ENCODE measurements at places on chromosomes 7 and 10. TPM values are rescaled to one million over a fixed set of nuclear protein-coding genes. Genes with fewer than 3 reads are reported as not detected.

DNA sequence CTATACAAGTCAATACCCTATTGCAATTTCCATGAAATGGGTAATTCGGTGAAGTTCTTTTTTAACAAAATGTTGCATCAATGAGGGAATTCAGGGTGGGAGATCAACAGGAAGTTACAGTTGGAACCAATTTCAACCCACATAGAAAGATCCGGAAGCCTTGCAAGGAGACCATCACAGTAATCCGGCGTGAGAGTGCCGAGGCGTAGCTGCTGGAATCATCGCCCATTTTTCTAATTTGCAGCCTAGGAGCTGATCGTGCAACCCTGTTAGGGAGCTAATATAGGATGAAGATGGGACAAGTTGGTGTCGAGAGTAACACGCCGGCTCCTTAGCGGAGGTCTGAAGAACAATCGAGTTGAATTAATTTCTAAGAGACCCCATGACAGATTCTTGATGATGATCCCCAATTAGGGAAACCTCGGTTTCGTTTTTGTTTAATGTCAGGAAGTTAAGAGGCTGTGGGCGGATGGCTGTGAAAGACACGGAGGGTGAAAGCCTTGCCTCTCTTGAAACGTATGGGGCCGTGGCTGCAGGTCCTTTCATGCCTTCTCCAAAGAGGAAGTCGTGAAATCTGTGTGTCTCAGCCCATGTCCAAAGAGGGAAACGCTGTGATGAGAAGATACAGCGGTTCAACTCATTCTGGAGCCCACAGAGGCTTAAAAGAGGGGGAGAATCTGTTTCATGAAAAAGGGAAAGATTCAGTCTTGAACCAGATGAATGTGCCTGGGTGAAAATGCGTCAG lies 51.2 kb upstream of the CARD11 start:
- no peak overlapping the region for H3K27ac ChIP-seq
- H3K27me3 ChIP-seq, result no peaks in the 10 kb centered on the region
- H3K36me3 ChIP-seq, result no peaks in the 10 kb centered on the region
- no peak for DNase-seq
- H3K4me1 ChIP-seq, result no peaks in the 10 kb centered on the region

- no peak for DNase-seq
- no peaks in the 10 kb centered on the region for H3K4me1 ChIP-seq
- H3K27ac ChIP-seq, result no peak overlapping the region
- no peaks in the 10 kb centered on the region for H3K36me3 ChIP-seq
Measured at GRCh38 chr7:145860809-145861208, 255.8 kb upstream of the CNTNAP2 start.

DNA sequence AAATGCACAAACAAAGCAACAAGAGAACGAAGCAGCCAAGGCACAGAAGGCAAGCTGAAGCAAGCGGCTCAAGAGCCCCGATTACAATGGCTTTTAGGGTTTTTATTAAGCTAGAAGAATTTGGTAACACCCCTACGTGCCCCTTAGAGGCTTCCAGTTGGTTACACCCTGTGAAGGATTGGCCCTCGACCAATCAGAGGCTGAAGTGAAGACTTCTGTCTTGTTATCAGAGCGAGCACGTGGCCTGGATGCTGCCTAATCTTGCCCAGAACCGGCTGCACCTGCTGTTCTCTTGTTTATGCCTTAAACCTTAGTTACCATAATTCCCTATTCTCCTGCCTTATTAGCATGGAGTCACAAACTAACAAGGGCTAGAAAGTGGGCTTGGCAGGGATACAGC lies 21.4 kb downstream of the KCNK18 start:
- H3K4me3 ChIP-seq, result no peak overlapping the region
- peaks cover 17% of the 10 kb centered on the region for H3K4me1 ChIP-seq
- no peaks in the 10 kb centered on the region for H3K36me3 ChIP-seq
- H3K27ac ChIP-seq, result no peak overlapping the region

The PTPRN2 gene
- 1.5 TPM for total RNA-seq
